ENCODE measurements at places on chromosomes 4 and X.

DNA sequence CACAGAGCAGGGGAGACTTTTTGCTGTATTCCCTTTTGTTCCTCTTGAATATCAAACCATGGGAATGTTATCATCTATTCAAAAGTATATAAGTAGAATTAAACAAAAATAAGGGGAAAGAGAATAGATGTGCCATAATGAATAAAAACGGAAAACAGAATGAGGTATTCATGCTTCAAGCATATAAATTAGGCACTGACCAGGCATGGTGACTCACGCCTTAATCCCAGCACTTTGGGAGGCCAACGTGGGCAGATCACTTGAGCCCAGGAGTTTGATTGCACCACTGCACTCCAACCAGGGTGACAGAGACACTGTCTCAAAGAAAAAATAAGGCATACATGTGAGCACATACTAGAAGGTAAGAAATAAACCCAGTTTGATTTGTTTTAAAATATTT is 16.3 kb upstream of the NEUROG2 start:
- no peak for DNase-seq

DNA sequence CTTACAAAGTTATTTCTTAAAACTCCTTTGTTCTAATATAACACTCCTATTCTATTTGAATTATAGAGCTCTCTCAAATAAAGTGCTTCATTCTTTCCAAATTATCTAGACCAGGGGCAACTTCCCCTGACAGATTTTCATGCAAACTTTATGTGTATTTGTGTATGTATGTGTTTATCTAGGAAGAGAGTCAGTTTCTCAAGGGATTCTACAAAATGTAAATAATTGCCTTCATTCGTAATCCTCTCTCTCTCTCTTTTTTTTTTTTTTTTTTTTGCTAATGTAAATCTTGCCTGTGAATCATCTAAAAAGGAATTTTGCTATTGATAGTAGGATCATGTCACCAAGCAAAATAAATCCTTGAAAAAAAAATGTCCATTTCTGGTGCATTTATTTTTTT is 38.9 kb upstream of the RBPJ start:
- no peak for DNase-seq

DNA sequence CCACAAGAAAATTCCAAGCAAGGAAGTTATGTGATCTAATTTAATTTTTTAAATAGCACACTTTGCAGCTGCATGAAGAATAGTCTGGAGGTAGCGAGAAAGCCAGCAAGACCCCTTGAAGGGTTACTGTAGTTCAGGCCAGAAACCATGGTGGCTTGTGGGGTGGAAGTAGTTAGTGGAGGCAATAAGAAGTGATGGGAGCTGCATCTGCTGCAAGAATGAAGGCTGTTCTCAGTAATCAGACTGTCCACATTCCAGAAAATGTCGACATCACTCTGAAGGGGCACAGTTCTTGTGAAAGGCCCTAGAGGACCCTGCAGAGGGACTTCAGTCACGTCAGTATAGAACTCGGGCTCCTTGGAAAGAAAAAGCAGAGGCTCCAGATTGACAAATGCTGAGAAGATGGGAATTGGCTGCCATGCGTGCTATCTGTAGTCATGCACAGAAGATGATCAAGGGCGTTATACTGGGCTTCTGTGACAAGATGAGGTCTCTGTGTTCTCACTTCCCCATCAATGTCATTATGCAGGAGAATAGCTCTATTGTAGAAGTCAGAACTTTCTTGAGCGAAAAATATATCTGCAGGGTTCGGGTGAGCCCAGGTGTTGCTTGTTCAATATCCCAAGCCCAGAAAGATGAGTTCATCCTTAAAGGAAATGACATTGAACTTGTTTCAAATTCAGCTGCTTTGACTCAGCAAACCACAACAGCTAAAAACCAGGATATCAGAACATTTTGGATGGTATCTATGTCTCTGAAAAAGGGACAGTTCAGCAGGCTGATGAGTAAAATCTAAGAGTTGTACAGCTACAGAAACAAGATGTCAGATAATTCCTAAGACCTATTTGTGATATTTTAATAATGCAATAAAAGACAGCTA is 254.2 kb downstream of the CBR4 start:
- no peak for DNase-seq

GRCh38 chr4:2804449-2804972 is 11.6 kb downstream of the SH3BP2 start:
- DNase-seq: no peak

- DNase-seq: no peak
Observed at GRCh38 chr4:70712604-70713452, 8.9 kb upstream of the RUFY3 start.

DNA sequence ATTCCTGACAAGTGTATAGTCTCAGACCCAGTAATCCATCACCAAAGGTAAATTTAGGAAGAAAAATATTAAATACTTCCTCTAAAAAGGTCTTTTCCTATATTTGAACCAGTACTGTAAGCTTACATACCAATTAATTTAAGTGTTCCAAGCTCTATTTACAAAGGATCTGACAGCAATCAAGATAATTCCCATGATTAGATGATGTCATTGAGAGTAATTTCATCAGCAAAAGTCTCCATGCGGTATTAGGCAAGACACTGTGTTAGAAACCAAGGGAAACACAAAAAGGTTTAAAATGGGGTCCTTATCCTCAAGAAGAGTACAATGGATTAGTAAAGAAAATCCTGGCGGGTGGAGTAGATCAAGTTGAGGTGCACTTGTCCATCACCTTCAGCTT is 198.5 kb downstream of the PRDM5 start:
- DNase-seq: no peak

DNA sequence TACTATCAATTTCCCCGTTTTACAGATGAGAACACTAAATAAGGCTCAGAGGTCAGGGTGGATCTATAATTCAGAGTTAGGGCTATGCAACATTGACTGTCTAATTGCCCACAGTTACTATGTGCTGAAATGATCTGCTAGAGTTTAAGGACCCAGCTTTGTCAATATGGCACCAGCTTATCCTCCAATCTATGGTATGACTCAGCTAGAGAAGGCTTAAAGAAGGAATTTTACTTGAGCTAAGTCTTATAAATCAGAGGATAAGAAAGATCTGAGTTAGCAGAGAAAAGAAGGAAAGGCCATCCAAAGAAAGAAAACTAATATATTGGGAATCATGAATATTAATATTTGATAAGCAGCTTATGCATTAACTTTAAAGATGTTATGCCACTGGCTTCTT is 78.1 kb downstream of the ASB9 start:
- no peak for DNase-seq

DNA sequence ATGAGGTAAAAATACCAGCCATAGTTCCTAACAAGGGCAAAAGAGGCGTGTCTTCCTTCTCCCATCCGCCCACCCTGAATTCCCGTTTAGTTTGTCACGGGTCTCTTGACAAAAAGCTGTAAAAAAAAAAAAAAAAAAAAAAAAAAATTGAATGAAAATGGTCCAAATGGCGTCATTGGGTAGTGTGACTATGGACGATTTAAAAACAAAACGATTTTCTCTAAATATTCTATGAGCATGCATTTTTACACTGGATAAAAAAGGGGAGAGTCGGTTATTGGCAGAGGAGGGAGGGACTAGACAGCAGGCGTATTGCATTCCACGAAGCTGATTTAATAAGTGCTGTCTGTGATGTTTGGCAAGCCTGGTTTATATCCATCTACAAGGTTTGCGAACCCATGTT is at the start of gene FAM133A:
Gene FAM133A, plus strand, starts transcription at position 338 of the 403 bp plus-strand sequence. CDS start 35,214 bp downstream, outside the sequence.
- DNase-seq: no peak

DNA sequence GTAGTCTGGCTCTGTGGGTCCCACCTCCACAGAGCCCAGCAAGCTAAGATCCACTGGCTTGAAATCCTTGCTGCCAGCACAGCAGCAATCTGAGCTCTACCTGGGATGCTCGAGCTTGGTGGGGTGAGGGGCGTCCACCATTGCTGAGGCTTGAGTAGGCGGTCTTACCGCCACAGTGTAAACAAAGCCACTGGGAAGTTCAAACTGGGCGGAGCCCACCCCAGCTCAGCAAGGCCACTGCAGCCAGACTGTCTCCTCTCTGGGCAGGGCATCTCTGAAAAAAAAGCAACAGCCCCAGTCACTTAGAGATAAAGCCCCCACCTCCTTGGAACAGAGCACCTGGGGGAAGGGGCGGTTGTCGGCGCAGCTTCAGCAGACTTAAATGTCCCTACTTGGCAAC is 243.2 kb upstream of the POF1B start:
- no peak for DNase-seq

DNA sequence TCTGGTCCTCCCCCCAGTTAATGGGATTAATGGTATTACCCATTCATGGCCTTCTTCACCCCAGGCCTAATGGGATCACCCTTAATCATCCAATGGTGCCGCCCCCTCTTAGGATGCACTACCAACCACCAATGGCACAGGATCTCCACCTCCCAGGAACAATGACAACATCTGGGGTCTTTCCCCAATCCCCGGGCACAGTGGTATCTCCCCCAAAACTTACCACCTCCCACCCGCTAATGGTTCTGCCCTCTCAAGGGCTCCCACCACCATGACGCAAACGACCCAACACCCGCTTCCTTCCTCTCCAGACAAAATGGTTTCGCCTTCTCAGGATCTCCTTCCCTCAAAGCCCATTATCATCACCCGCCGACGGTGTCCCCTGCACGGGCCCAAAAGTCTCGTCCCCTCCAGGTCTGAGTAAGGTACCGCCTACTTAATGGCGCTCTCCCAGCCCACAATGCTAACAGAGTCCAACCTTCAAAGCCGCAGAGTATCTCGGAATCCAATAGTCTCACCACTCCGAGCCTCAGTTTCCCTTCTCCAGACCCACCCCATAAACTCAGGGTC is 458 bp downstream of the GRIPAP1 start:
- DNase-seq: peak; percentile 24

DNA sequence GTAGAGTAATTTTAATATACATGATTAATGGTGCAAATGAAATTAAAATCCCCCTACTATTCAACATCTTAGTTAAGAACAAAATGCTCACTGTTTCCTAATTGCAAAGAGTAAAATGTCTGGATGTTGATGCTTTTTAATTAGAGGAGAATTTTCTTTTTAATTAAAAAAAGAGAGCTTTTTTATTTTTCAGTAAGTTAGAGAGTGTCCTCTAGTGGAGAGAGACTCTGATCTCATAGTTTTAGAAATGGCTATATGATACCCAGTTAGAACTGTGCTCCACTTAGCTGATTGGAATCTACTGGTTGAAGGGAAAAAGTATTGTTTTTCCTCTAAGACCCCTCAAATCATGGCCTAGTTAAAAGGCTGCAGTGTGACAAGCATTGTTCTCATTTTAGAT is 312.0 kb upstream of the MAGEB2 start:
- no peak for DNase-seq
